ENCODE measurements at places on chromosomes 1 and 21. TPM values are rescaled to one million over a fixed set of nuclear protein-coding genes. Genes with fewer than 3 reads are reported as not detected.

The SHE gene
- polyA plus RNA-seq = 6.1 TPM

DNA sequence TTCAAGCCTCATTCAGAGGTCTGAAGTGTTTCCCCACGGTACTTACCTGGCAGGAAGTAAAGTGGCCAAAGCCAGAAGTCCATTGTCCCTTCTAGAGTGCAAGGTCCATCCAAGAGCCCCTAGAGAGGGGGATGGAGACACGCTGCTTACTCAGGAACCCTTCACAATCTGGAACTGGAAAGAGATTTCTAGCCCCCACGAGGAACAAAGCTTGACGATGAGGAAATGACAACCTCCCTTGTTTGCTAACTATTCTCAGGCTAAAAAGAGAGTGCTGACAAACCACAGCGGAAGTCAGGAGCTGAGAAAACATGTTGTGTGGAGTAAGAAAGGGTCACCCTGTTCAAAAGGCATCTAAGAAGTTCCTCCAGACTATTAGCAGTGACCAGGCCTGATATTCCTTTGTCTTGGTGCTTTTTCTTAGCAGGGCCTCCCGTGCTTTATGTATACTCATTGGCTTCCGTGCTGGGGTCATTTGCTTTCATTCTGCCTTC lies at the start of gene FCMR:
TSS of gene FCMR (minus strand) at position 170 of the 494 bp plus-strand sequence. CDS start at position 83, 87 bp downstream.
- DNase-seq = peak; percentile 69

The LDLRAD2 gene
- polyA plus RNA-seq = 2.5 TPM

DNA sequence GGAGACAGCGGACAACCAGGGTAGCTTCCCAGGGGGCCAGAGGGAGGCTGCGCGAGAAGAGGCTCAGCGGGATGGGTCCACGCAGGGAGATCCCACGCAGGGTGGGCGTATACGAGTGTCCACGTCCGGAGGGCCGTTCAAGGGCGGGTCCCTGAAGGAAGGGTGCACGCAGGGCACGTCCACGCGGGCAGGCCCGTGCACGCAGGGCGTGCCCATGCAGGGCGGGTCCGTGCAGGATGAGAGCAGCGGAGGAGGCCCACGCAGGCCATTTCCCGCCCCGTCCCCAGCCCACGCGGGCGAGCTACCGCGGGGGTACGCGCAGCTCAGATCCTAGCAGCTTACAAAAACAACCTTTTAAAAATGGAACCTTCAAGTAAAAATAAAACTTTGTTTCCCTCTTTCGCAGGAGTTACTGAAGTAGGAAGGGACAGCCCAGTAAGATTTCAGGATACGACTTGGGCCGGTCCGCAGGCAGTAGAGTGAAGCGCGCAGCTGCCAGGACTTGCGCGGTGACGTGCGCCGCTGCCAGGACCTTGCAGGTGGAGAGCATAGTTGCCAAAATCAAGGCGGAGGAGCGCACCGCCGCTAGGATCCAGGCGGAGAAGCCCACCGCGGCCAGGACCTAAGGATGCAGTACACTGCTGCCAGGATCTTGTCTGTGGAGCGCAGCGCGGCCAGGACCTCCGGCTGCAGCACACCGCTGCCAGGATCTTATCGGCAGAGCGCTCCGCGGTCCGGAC lies 416 bp upstream of the RNF187 start:
- peak; percentile 72 for DNase-seq

DNA sequence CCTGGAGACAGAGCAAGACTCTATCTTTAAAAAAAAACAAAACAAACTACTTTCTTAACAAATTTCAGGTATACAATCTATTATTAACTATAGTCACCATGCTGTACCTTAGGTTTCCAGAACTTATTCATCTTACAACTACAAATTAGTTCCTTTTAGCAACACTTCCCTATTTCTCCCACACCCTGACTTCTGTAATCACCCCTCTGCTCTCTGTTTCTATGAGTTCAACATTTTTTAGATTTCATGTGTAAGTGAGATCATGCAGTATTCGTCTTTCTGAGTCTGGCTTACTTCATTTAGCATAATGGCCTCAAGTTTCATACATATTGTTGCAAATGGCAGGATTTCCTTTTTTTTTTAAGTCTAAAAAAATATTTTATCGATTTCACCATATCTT lies 77.9 kb upstream of the LPGAT1 start:
- no peak for DNase-seq

The ELOA gene
- polyA plus RNA-seq = 26.3 TPM

The PPIAL4G gene
- 0.04 TPM for polyA plus RNA-seq

DNA sequence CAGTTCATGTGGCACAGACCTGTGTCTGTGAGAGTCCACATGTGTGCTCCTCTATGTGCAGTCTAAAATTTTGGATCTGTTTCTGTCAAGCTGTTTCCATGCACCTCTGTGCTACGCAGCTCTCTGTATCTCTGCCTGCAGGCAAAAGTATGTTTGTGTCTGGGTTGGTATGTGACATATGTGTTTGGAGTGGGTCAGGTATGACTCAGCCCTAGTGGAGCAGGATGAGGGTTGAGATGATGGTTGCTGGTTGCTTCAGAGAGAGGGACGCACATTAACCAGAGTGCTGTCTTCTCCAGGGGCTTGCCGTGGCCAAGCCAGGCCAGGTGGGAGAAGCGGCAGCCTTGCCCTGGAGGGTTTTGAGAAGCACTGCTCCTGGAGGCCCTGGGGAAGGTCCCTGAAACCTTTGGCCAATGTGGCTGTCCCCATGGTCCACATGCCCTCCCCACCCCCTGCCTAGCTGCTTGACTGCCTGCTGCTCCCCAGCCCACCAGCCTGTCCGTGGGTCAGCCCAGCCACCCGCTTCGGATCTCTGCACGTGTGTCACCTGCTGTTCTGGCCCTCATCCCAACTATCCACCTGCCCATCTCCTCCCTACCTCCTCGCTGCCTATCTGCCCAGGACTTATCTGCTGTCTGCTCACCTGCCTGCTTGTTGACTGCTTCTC lies 4.1 kb upstream of the EVA1B start:
- no peak for DNase-seq

The LORICRIN gene
- not detected for polyA plus RNA-seq

- peak; percentile 22 for DNase-seq
Measured at GRCh38 chr1:172654535-172654934, 4.4 kb upstream of the FASLG start.

The KCNE2 gene
- polyA plus RNA-seq = 0.37 TPM

- no peak for DNase-seq
Measured at GRCh38 chr1:223227031-223227430, 84.0 kb upstream of the TLR5 start.

GRCh38 chr1:112788054-112788453 lies 72.9 kb upstream of the PPM1J start:
- no peak for DNase-seq

- no peak for DNase-seq
Measured at GRCh38 chr1:209531006-209531405, 52.5 kb upstream of the CAMK1G start.

GRCh38 chr1:175172503-175172902 lies 20.1 kb downstream of the KIAA0040 start:
- no peak for DNase-seq

- no peak for DNase-seq
Measured at GRCh38 chr1:181153634-181153961, 65.1 kb downstream of the IER5 start.

The OR2T5 gene
- polyA plus RNA-seq = not detected

The FHL3 gene
- 11.3 TPM for polyA plus RNA-seq

- no peak for DNase-seq
Measured at GRCh38 chr1:200392625-200393185, 17.1 kb downstream of the ZNF281 start.

The FCRL2 gene
- polyA plus RNA-seq = 0.15 TPM

GRCh38 chr1:226217273-226217672 lies 6.2 kb upstream of the MIXL1 start:
- DNase-seq = peak; percentile 17

GRCh38 chr1:180889325-180889724 lies 23.4 kb upstream of the KIAA1614 start:
- no peak for DNase-seq

- DNase-seq = no peak
Measured at GRCh38 chr1:148354284-148354912, 128.7 kb downstream of the PPIAL4G start.

- DNase-seq = no peak
Measured at GRCh38 chr1:205171369-205171768, 40.1 kb downstream of the DSTYK start.

DNA sequence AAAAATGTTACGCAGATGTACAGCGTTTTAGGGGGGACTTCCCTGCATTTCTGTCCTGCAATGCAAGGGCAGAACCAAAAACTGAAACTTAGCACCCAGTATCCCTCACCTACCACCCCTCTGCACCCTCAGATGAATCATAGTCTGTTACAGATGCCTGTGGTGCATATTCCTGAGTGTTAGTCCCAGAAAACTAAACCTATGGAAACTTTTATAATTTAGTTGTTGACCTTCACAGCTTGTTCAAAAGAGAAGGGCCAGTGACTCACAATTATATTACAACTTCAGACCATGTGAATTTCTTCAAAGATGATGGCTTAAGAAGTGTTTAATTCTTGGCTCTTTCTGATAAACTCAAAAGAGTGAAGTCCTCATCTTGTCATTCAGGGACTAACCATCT lies 5.8 kb downstream of the PTGER3 start:
- DNase-seq = no peak

DNA sequence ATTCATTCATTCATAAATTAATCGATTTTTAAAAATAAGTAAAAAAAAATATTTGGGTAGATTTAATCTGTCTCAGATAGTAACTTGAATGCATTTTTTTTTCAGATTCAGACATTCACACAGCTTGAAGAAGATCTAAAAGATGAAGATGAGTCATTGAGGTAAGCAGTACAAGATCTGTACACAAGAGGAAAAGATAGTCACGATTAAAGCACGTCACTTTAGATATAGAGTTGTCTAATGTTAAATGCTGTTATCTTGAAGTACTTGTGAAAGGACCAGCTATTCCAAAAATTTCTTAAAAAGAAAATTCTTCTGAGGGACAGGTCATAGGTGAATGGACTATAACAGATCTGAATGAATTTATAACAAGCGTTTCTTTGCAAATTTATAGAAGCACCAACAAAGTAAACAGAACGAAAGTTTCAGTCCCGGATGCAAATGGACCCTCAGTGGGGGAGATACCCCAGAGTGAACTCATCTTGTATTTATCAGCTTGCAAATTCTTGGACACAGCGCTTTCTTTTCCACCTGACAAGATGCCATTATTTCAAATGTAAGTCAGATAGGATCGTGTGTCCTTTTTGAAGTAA lies 31.2 kb upstream of the MORC3 start:
- no peak for DNase-seq

- DNase-seq = peak; percentile 77
Measured at GRCh38 chr1:151711951-151712350, 4.7 kb downstream of the CELF3 start.

- DNase-seq = no peak
Measured at GRCh38 chr1:38077523-38078147, 31.0 kb upstream of the POU3F1 start.

DNA sequence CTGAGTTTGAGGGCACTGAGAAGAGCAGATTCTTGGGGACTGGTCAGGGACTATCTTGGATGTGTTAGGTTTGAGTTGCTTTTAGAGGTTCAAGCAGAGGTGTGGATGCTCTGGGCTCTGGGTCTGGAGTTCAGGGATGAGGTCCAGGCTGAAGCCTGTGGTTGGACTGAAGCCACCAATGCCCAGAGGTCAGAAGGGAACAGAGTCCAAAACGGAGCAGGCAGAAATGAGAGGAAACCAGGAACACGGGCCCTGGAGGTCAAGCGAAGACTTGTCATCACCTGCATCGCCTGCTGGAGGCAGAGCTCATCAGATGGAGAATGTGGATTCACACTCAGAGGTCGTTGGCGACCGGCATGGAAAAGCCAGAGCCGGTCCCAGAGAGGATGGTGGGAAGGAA lies 129.6 kb upstream of the TMEM51 start:
- no peak for DNase-seq

DNA sequence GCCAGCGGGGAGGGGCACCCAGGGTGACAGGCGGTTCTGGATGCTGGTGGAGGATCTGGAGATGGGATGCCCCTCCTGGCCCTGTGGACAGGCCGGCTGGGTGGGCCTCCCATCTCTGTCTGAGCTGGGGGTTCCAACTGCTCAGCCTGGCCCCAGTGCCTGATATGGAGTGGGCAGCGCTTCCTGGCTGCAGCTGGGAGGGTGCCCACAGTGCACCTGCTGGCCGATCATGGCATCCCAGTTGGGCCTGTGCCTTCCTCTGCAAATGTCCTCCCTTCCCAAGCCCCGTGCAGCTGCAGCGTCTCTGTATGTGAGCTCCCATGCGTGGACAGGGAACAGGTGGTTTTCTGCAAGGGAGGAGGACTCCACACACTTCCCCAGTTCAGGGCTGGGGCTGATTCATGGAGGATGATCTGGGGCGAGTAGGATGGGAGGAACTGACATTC lies 2.1 kb downstream of the PFKL start:
- DNase-seq = no peak

The GBP7 gene
- polyA plus RNA-seq = 0.10 TPM

The LHX8 gene
- polyA plus RNA-seq = not detected

GRCh38 chr1:61053226-61053711 lies 29.1 kb upstream of the NFIA start:
- DNase-seq = no peak

- DNase-seq = peak; percentile 56
Measured at GRCh38 chr1:227788271-227789083, 27.0 kb upstream of the PRSS38 start.

- DNase-seq = peak; percentile 75
Measured at GRCh38 chr1:16162163-16162822, 6.4 kb upstream of the EPHA2 start.

DNA sequence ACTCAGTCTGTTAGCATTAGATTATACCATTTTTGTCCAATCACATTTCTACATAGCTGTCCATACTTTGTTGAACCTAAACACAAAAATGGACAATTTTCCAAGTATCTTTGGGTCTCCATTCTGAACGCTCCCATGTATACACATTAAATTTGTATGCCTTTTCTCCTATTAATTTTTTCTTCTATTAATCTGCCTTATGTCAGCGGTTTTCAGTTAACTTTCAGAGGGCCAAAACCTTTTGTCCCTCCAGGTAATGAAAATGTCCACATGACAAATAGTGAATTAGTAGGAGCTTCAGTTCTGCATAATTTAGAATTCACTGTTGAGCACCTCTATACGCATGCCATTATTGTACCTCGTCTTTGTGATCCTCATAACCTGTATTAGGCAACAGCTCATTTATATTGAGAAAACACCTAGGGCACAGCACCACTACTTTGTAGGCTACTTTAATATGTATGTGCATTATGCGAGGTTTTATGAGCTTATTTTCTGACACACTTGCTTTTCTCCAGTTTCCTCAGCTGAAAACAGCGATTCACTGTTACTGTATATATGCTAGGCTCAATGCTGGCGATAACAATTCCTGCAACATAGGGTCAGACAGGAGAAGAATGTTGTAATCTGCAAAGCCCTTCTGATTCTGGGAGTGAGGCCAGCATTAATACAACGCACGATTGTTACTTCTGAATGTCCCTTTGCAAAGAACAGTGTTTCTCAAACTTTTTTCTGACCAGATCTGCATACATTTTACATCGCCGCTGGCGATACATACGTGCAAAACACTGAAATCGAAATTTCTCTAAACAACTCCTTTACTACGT lies 1.1 kb upstream of the ABCD3 start:
- DNase-seq = peak; percentile 37

GRCh38 chr1:98336472-98337083 lies 324.9 kb upstream of the SNX7 start:
- peak; percentile 79 for DNase-seq

DNA sequence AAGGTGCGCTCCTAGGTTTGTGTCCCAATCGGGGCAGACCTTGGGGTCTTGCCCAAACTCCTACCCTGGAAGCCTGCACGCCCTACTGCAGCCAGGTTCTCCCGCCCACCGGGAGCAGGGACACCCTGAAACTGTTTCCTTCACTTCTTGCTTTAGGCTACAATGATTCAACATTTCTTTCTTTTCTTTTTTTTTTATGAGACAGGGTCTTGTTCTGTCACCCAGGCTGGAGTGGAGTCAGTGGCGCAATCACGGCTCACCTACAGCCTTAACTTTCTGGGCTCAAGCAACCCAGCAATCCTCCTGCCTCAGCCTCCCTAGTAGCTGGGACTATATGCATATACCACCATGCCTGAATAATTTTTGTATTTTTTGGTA lies 75.8 kb downstream of the ITPKB start:
- no peak for DNase-seq

The SPRR2E gene
- not detected for polyA plus RNA-seq
